ENCODE measurements at places on chromosomes 4 and X.

DNA sequence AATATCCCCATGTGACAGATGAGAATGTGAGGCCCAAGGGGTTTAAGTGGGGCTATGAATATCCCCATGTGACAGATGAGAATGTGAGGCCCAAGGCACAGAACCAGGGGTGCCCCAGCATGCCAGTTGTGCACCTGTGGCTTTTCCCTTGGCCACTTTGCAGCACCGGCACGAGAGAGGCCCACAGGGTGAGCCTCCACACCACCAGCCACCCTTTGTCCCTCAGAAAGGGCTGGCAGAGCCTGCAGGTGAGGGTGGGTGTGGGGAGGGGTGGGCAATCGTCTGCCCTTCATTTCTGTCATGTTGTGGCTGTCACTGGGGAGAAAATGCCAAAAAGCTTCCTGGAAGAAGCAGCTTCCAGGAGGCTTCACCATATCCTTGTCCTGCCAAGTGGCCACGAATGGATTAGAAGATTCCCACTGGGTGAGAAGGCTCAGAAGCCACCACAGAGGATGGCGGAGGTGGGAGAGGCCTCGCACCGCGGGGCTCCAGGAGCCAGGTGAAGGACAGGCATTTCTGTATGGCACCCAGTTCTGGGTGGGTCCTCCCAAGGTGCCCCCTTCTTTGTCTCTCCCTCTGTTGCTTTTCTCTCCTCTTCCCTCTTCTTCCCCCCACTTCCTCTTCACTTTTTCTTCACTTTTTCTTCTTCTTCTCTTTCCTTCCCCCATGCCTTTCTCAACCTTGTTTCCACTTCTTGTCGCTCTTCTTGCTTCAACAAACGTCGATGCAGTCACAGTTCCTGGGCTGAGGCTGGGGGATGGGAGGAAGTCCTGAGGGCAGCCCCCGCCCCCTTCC, 469 bp upstream of the GPR78 start:
- no peak for DNase-seq

- DNase-seq: no peak
Measured at GRCh38 chrX:146615628-146616348, 193.8 kb upstream of the CXorf51B start.

DNA sequence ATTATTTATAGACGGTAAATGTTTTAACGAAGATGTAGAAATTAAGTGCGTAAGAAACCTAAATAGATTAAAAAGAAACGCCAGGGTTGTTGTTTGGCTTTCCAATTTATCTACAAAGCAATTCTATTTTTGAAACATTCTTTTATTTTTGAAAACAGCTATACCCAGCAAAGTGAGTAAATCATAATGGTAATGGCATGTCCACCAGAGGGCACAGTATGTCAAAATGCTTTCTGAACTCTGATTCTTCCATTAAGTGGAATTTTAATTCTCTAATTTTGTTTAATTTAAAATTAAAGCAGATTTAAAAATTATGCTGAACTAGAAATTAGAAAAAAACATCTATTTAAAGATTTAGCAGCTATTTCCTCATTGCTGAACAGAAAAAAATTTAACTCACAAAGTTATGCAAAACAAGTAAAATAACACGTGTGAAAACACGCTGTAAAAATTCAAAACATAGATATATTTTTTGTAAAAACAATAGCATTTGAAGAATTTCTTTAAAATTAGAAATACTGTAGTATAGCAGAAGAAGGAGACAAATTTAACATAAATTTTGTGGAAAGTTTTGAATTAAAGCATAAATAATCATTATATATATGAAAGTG, 26.5 kb downstream of the RASSF6 start:
- DNase-seq: no peak

DNA sequence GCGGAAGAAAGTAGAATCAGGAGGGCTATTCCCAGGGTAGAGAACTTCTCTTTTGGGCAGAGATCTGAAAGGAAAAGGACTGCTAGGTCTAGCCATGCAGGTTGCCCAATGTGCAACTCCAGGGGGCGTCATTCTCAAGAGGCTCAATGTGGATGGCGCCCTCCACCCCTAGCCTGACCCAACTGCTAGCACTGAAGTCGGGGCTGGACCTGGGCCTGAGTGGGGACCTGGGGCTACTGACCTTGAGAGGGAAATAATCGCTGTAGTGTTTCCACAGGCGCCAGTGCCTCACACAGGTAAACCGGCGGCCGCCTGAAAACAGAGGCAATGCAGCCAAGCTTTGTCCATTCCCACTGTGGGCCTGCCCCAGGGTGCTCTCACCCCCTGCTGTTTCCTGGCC, 6.1 kb downstream of the AWAT2 start:
- no peak for DNase-seq

GRCh38 chr4:115058533-115058932, 54.9 kb downstream of the NDST4 start:
- no peak for DNase-seq

DNA sequence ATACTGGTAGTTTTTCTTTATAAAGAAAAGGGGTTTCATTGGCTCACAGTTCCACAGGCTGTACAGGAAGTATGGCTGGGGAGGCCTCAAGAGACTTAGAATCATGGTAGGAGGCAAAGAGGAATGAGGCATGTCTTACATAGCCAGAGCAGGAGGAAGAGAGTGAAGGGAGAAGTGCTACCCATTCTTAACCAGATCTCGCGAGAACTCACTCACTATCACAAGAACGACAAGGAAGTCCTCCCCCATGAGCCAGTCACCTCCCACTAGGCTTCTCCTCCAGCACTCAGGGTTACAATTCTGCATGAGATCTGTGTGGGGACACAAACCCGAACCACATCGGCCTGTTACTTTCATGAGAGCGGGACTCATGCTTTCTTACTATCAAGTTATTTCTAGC, 240.5 kb downstream of the TENM3 start:
- no peak for DNase-seq

DNA sequence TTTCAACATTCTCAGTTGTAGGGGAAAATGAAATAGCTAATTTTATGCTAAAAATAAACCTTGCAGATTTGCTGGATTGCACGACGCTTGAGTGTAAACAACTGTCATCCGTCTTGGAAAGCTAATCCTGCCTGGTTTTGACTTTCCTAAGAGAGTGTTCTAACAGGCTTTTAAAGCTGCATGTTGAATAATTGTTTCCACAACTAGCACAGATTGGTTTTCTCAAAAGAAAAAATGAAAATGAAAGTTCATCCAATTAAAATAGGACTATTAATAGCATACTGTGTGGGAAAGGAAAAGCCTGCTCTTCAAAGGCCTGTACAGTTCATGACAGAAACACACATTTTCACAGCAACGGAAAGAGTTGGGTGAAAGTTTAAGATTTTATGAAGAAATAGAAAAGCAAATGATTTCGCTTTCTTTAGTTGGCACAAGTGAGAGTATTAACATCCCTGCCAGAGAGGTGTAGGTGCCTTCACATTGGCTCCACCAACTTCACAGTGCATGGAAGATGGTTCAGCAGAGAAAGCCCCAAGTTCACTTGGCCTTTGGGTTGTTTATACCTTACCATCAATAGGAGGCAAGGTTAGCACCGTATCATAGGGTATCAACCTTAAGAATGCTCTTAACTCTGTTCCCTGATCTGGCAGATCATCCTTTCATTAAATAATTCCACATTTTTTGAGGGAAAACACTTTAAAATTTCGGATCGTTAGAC, 140.0 kb upstream of the GUCY1A1 start:
- no peak for DNase-seq

DNA sequence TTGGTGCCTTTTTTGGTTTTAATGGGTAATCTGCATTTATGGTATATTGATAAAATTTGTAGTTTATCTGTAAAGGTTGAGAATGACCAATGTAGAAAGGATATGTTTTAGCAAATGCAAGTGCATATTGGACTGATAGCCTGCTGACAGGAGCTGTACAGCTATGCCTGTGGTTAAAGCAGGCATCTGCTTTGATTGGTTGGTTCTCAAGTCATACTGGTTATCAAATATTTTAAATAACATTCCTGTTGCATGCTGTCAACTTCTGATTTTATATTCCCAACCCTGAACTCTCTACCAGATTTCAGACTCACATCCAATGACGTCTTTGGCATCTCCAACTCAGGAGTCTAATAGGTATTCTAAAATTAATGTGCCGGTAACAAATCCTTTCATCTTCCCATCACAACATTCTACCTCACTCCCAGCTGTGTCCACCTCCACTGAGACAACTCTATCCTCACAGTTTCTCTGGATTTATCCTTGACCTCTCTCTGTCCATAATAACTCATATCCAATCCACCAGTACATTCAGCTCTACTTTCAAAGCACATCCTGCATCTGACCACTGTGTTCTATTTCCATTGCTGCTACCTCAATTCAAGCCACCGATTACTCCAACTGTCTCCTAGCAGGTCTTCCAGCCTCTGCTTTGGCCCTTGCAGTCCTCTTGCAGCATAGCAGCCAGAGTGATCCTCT, 125.7 kb downstream of the CAMK2D start:
- no peak for DNase-seq

DNA sequence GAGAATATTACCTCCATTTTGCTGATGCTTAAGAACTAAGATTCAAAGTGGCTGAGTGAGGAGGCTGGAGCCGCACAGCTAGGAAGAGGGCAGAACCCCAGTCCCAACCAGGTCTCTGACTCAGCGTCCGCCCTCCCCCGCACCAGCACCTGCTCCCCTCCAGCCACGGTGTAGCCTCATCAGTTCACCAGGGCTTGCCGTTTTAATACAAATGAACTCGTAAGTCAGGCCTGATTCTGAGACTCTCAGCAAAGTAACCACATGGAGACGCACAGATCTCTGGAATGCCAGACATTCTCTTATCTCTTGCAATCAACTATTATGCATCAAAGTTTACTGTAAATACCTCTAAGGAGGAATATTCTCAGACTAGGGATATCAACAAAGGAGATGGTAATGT, 52.4 kb downstream of the ENPP6 start:
- DNase-seq: no peak

- no peak for DNase-seq
Measured at GRCh38 chr4:181077341-181077740, 1165.9 kb upstream of the TENM3 start.

GRCh38 chr4:24971192-24971591, 58.4 kb upstream of the CCDC149 start:
- no peak for DNase-seq

DNA sequence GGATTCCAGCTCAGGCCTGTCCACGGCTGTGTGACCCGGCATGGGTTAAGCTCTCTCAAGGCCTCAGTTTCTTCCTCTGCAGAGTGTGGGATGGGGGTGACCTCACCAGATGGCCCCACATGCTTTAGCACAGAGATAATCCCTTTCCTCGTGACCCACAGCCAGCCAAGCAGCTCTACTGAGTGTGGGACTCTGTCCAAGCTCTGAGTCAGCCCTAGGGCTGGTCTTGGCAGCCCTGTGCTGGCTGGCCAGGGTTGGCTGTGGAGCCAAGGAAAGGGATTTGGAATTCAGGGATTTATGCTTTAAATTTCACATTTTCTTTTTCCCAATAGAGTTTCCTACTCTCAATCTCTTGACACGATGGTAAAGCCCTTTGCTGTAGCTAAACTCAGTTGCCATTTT, 19.7 kb upstream of the SPON2 start:
- no peak for DNase-seq

DNA sequence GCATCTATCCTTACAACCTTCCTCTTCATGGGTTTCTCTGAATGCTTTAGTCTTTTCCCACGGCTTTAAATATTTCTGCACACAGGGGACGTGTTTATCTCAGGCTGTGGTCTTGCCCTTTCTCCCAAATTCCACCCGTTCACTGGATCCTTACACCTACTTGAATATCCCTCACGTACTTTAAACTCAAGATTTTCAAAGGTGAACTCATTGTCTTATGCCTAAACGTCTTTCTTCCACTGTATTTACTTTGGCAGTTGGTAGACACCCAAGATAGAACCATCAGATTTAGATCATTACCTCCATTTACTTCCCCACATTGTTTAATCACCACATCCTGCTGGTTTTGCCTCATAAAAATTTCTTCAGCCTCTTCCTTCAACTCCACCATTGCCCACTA, 269.2 kb downstream of the CBLL2 start:
- no peak for DNase-seq

GRCh38 chr4:151905197-151905596, 144.4 kb upstream of the GATB start:
- DNase-seq: no peak

DNA sequence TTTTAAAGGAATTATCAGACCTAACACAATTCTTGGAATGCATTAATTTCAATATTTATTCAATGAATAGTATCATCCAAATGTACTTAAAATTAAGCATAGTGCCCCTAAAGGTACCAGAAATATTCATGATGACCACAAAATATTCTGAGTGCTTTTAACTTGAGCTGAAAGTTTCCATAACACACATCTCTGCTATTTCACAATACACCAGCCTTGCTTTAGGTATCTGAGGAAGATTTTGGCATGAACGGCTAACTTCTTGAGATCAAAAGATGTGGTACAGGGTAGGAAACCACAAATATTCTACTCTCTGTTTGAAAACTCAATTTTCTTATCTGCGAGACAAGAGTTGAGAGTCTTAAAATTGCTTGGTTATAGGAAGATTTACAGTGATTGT, 538.3 kb upstream of the PCDH7 start:
- DNase-seq: no peak

GRCh38 chr4:1964971-1965370, 43.8 kb downstream of the NELFA start:
- DNase-seq: no peak

- no peak for DNase-seq
Measured at GRCh38 chr4:8114456-8115202, 44.0 kb downstream of the ABLIM2 start.

DNA sequence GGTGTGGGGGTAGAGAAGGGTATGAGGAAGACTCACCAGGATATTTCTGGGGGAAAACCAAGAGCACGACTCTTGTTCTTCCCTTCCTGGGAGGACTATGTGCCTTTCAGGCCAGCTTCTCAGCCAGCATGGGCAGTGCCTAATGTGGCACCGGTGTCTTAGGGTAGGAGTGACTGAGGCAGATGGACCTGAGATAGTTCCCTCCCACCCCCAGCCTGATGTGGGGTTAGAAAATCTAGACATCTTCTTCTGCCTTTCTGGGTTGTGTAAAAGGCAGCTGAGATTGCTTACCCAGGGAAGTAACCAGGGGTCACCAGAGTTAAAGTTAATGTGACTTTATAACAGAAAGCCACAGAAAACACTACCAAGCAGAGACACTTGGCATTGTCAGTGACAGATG, 127.3 kb downstream of the TMA16 start:
- DNase-seq: no peak

GRCh38 chrX:19382555-19383145, 38.9 kb downstream of the PDHA1 start:
- peak; percentile 13 for DNase-seq

GRCh38 chr4:42488114-42488513, 90.8 kb downstream of the SHISA3 start:
- DNase-seq: no peak
